ENCODE measurements at places on chromosomes 7 and 10.

GRCh38 chr10:4081685-4082111, 296.7 kb upstream of the KLF6 start:
- peak; percentile 41 for DNase-seq

DNA sequence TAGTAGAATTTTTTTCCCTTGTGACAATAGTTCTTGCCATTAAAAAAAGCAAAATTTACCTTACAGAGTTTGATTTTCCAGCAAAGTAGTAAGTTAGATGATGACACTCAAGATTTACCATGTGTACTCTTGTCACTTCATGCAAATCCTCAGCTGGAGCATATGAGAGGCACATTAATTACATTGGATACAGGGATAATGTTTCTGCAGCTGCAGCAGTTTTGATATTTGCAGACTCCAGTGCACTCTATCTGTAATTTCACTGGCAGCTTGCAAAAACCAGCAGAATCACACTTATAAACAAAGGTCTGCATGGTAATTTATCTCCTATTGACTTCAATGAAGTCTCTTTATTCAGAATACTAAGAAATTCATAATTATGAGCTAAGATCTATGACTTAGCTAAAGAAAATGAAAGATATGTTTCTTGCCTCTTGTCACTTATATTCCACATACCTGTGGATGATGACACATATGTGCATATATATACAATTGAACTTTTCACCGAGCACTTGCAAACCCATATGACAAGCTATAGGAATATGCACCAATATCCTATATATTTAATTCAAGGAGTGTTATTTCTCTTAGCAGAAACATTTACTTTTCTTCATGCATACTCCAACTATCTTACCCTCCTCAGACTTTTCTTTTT, 530.6 kb downstream of the PHTF2 start:
- no peak for DNase-seq

GRCh38 chr10:25682203-25682851, 251.7 kb upstream of the MYO3A start:
- no peak for DNase-seq

- no peak for DNase-seq
Measured at GRCh38 chr10:119207713-119208552, 562 bp downstream of the GRK5 start.

DNA sequence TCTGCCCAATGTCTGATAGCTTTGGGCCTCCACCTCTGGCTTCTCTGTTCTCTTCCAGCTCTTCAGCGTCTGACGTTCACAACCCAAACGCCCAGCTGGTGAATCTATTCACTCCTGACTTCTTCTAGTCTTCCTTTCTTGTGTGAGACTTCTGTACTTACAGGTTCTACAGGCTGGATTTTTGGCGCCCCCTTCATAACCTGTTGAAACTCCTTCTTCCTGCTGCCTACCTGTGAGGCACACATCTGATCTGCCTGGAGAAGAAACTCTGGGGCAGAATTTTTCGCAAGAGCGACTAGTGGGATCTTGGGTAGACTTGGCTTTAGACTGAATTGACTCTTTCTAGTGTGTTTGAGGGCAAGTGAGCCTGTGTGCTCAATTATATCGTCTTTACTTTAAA, 249.3 kb downstream of the REEP3 start:
- DNase-seq = no peak

GRCh38 chr10:23096802-23097549, 1.6 kb downstream of the MSRB2 start:
- peak; percentile 33 for DNase-seq

DNA sequence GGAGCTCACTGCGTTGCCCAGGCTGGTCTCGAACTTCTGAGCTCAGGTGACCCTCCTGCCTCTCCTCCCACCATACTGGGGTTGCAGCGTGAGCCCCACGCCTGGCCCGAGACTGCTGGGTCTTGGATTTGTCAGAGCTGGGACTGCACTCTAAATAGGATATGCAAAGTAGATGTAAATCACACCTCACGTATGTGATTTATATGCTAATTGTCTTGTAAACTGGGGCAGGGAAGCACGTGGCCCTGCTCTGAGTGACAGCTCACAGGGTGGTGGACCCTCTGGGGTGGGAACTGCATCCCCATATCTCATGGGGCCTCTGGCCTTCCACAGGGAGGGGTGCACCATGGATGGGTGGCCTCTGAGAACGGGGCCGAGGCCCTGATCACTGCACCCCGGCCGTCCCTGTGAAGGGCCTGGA, 34.1 kb downstream of the GET4 start:
- no peak for DNase-seq
